Activated CD4-positive, alpha-beta T cell treated with anti-CD3 and anti-CD28 coated beads, Interleukin-2, amount 10 ng/mL, durations not matched to agents 24 days and 14 days (primary cell): ENCODE measurements at places on chromosomes 12 and 14. TPM values are rescaled to one million over a fixed set of nuclear protein-coding genes. Genes with fewer than 3 reads are reported as not detected.

PLBD1 gene
- total RNA-seq, result not detected in 2 replicates

SSTR1 gene
- not detected in 2 replicates for total RNA-seq

TSPAN19 gene
- total RNA-seq, result not detected in 2 replicates

DLK1 gene
- not detected in 2 replicates for total RNA-seq

LTB4R2 gene
- total RNA-seq, result 9.6 and 11.0 TPM in 2 replicates

DNA sequence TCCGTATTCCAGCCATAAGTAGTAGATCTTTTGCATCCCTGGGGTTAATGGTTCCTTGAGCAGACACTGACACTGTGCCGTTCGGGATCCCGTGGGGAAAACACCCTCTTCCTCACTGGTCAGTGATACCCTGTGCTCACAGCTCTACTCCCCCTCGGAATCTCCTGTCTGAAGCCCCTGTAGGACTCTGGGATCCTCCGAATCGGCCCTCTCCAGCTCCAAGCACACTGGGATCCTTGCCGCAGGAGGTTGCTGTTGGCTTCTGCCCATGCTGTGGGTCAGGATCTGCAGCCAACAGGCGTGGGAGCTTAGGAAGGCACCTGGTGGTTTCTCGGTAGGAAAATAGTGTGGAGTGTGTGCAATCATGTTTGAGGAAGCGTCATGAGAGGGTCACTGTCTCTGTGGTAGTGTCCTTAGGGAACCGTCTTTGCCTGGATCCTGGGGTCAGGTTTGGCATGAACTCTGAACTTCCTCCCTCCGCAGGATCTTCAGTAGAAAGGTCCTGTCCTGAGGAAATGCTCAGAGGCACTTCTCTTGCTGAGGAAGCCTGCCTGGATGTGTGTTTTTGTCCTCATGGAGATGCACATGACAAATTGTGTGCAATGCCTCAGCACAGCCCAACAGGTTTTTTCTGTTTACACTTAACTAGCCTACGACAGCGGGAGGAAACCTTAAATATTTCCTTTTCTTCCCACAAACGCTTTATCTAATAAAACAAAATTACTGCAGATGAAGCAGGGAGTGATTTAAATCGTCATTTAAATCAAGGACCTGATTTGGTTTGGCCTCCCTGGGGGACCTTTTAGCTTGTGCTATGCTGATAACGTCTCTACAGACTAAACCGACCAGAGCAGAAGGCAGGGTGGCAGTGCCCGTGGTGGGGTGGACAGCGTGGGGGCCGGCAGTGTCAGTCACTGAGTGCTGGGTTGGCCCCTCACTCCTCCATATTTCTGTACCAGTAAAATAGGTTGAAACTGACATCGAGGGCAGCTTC, 18.7 kb downstream of the FBXL14 start:
- peaks cover 8% of the 10 kb centered on the region for H3K27me3 ChIP-seq
- no peak for DNase-seq
- H3K4me3 ChIP-seq, result no peak overlapping the region

DNA sequence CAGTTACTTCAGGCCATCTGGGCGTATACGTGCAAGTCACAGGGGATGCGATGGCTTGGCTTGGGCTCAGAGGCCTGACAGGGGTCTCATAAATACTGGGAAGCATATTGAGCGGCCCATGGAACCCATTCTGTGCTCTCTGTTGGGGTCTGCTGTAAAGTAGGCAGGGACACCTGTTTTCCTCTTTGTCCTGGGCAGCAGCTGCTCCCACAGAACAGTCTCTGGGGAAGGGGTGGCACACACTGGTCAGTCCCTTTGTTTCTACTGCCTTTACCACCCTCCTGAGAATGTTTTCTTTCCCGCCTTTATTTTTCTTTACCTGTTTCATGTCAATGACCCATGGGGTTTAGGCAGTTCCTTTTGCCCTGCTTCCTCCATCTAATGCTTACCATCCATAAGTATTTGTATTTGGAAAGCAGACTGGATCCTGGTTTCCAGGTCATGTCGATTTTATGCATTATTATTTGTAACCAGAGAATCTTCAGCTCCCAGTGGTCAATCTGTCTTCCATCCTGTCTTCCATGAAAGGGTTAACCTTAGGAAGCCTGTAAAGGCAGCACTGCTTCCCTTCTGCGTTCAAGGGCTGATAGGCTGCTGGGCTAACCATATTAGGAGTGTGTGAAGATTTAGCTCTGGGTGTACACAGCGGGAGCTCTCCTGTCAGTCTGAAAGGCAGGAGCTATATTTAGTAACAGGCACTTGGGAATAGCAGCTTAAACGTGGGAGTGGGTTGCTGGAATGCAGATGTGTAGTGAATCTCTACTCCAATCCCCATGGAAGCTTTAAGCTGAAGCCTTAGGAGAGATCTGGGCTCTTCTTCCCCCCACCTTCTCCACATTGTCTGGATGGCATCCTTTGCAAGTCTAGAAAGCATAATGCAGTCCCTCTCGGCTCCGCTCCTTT, 124.0 kb downstream of the DYRK2 start:
- H3K27me3 ChIP-seq, result no peaks in the 10 kb centered on the region
- H3K27ac ChIP-seq, result no peak overlapping the region
- no peaks in the 10 kb centered on the region for H3K4me1 ChIP-seq
- no peaks in the 10 kb centered on the region for H3K36me3 ChIP-seq
- no peak overlapping the region for H3K4me3 ChIP-seq

DNA sequence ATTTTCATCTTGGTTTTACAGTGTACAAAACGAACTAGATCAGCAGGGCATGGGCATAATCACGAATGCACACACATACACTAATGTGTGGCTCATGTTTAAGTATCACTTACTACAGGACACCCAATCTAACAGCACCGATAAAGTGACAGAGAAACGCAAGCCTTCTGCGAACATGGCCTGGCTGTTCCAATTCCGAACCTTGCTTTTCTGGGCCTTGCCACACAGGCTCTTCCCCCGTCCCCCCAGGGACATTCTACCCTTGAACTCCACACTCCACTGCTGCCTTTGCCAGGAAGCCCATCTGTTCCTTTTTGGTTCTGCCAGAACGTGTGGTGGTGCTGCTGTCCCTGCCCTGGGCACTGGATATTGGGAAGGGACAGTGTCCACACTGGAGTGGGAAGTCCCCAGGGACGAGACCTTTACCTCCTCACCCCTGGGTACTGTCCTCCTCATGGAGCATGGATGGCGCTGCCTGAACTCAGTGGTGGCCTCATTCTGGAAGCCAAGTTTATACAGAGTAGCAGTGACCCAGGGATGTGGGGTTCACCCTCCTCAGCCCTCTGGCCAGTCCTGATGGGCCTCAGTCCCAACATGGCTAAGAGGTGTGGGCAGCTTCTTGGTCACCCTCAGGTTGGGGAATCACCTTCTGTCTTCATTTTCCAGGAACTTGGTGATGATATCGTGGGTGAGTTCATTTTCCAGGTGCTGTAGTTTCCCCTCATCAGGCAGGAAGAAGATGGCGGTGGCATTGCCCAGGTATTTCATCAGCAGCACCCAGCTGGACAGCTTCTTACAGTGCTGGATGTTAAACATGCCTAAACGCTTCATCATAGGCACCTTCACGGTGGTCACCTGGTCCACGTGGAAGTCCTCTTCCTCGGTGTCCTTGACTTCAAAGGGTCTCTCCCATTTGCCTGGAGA, 7.9 kb downstream of the SERPINA1 start:
- H3K4me1 ChIP-seq, result no peaks in the 10 kb centered on the region
- H3K27me3 ChIP-seq, result no peaks in the 10 kb centered on the region
- H3K36me3 ChIP-seq, result no peaks in the 10 kb centered on the region
- H3K4me3 ChIP-seq, result no peak overlapping the region
- H3K27ac ChIP-seq, result no peak overlapping the region

- peaks cover 56% of the 10 kb centered on the region for H3K36me3 ChIP-seq
- H3K27ac ChIP-seq, result peak overlapping the region; percentile 94
- no peaks in the 10 kb centered on the region for H3K27me3 ChIP-seq
- no peak for DNase-seq
- peak overlapping the region; percentile 98 for H3K4me3 ChIP-seq
These were observed 2.0 kb downstream of the ESYT1 start for GRCh38 chr12:56129942-56130495.

DNA sequence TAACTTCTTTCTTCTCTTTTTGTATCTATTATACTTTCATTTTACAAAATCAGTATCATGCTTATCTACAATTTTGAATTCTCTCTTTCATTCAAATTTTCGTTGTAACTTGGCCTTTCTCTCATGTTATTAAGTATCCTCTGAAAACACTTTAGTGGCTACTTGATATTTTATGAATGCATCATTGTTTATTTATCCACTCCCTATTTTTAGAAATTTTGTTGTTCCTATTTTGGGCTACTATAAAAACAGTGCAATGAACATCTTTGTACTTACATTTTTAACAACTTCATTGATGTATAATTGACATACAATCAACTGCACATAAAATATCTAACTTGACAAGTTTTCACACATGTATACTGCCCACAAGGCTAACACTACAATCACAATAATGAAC, 44.0 kb upstream of the AMIGO2 start:
- H3K36me3 ChIP-seq, result peaks cover 39% of the 10 kb centered on the region
- H3K27me3 ChIP-seq, result no peaks in the 10 kb centered on the region
- H3K27ac ChIP-seq, result no peak overlapping the region
- H3K4me1 ChIP-seq, result peaks cover 6% of the 10 kb centered on the region

GRCh38 chr12:8913702-8914032, 642 bp upstream of the PHC1 start:
- peaks cover 9% of the 10 kb centered on the region for H3K4me1 ChIP-seq
- DNase-seq, result no peak
- H3K36me3 ChIP-seq, result no peaks in the 10 kb centered on the region
- H3K4me3 ChIP-seq, result peak overlapping the region; percentile 89

GRCh38 chr12:69922999-69923398, 98.0 kb downstream of the MYRFL start:
- H3K36me3 ChIP-seq, result no peaks in the 10 kb centered on the region
- H3K4me3 ChIP-seq, result no peak overlapping the region

DNA sequence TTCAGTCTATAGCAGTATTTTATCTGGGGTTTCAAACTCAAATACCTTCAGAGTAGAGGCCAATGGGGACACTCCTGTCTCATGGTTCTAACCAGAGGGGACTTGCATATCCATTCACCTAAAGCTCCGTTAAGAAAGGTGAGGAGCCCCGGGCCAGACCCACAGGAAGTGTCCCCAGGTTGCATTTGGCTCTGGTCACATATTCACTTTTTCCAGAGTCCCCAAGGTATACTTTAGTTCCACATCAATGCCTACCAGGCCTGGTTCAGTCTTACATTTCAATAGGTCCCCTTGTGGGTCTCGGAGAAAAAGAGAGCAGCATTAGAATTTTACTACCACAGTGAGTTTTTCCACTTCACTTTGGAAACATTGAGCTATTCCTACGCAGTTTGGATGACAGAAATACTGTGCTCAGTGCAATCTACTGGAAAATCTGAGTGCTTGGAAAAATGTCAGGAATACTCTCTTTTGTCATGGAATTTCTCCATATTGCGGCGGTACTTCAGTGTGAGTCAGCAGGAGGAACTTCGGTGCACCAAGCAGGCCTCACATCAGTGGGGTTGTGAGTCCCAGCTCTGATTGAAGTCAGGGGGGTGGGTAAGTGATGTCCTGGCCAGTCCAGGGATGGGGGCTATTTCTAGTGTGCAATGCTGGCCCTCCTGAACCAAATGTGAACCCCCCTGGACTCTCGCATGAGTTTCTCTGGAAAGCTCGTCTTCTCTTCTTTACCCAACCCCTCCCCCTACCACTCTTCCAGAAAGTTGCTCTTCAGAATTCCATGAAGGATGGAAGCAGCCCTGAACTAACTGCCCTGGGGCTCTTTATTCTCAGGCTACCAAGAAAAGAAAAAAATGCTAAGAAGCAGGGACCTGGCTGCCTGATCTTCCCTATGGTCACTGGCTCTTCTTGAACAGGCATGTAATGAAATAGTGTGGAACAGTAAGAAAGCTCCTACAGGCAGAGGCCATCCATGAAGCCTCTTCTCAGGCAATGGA, 184.7 kb downstream of the PRKCH start:
- peak overlapping the region; percentile 87 for H3K27ac ChIP-seq
- peak overlapping the region; percentile 46 for H3K4me3 ChIP-seq
- no peak for DNase-seq
- H3K27me3 ChIP-seq, result no peaks in the 10 kb centered on the region
- H3K4me1 ChIP-seq, result peaks cover 79% of the 10 kb centered on the region
